Non-pigmented ciliary epithelial cell (primary cell): ENCODE measurements at places on chromosomes 5 and 9.

DNA sequence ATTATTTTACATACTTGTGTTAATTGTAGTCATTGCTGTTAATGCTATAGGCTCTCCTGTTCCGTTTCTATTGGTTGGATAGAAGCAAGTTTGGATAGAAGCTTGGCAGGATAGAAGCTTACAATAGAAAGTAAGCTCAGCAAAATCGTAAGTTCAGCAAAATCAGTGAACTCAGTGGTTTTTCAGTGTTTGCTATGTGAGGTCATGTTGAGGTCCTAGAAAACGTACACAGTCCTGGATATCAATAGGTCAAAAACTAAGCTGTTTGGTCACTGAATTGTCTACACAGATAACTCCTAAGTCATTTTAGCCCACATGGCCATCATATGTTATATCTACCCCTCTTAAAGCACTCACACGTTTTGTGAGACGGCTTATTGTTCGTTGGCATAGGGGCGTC lies 299.4 kb downstream of the MAN2A1 start:
- no peak for DNase-seq

DNA sequence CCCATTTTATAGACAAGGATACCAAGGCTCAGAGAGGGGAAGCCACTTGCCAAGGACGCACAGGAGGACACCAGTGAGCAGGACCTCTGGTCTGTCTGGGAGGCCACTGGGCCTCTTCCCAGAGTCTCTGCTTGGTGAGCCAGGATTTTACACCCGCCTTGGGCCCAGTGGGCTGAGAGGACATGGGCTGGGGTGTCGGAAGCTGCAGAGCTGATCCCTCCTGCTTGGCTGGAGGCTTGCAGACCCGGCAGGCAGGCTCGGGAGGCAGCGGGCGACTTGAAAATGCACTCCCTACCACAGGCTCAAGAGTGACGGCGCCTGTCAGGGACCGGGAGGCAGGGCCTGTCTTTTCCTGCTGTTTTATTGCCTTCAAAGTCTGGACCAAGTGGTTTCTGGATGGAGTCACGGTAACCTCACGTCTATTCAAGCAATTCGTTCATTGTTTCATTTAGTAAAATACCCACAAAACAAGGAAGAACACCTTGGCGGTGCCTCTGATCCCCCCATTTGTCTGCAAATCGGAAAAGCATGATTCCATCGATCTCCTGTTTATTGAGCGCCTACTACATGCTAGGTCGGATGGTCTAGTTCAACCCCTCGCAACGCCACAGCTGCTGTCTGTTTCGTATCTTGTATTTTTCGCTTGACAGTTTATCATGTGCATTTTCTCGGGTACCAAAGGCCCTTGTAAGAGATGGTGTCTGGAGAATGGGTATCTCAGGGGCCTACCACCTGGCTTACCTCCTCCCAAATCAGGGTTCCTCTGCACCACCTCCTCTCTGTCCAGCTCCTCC lies 108.1 kb upstream of the IER5L start:
- no peak for DNase-seq

DNA sequence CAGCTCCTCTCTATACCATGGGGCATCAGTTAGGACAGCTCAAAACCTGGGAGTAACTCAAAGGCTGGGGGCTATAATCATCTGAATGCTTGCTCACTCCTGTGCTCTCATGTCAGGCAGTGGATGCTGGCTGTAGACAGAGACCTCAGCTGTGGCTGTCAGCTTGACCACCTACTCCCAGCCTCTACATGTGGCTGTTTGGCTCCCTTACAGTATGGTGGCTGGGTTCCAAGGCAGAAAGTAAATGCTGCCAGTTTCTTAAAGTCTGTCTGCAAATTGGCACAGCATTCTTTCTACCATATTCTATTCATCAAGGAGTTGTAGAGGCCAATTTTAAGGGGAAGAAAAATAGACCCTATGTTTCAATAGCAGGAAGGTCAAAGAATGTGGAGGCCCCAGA lies 66.9 kb downstream of the TMC1 start:
- DNase-seq = no peak

GRCh38 chr9:2919347-2919746 lies 75.5 kb upstream of the PUM3 start:
- DNase-seq = no peak

DNA sequence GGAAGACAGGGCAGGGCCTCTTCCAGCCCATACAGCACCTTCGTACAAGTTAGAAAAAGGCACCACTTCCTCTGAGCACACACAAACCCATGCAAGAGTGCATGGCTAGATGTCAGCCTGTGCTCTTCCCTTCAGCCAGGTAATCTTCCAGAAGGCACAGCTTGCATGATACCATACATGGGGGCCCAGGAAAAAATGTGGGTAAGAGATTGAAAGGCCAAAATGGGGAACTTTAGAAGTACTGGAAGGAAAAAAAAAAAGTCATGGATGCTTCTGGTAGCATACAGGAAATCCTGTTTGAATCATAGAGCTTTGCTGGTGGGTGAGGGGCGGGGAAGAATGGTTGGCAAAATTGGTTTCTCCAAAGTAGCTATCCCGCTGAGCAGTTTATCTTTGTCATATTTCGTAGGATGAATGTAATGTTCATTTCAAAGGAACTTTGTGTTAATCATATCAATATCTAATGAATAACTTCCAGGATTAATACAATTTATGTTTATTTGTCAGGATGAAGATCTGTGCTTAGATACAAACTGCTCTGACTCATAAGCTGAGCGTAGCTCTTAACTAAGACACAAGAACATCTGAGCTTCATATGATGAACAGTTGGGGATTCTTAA lies 78.2 kb upstream of the MAP3K1 start:
- peak; percentile 26 for DNase-seq

DNA sequence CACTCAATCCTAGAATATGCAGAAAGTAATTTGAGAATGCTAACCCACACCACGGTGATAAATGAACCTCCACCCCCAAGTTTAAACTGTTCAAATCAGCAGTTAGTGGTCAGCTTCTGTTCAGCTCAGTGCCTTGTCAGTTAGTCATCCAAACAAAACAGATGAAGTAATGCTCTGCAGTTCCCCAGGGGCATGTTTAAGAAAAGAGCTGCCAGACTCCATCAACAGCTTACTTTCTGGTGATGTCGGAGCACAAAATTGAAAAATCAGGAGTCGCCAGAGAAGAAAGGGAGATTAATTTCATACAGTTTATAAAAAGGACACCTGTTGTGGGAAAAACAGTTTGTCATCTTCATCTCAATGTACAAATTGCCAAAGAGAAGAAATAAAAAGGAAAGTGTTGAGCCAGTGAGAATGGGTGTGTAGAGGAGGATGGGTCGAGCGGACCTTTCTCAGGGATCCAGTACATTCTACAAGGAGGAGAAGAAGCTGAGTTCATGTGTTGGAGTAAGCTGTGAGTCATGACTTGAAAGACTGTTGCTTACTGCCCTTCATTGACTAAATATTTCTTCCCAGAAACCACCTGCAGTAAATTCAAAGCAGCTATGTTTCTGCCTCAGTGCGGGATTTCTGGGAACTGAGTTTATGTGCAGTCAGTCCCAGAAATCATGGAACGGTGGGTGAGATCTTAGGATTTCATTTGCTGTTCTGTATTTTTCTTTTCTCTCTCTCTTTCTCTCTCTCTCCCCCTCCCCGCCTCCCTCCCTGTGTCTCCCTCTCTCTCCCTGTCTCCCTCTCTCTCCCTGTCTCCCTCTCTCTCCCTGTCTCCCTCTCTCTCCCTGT lies 13.7 kb downstream of the TRIO start:
- DNase-seq = peak; percentile 97

DNA sequence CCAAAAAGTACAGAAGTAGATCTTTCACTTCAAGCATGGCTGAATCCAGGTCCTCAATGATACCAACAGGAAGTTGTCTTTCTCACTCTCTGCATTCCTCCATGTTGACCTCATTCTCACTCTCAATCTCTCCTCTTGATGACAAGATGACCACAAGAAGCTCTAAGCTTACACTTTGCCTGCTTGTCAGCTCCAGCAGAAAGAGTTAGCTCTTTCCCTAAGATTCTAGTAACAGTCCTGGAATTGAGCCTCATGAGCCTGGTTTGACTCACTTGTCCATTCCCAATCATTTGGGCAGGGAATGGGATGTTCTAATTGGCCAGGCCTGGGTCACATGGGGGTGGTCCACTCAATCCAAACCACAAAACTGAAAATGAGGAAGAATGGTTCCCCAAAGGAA lies 3.3 kb upstream of the CLTA start:
- DNase-seq = no peak

GRCh38 chr5:1974081-1974480 lies 91.4 kb upstream of the IRX4 start:
- DNase-seq = no peak

GRCh38 chr5:122316656-122317055 lies 4.6 kb downstream of the SNCAIP start:
- DNase-seq = no peak

DNA sequence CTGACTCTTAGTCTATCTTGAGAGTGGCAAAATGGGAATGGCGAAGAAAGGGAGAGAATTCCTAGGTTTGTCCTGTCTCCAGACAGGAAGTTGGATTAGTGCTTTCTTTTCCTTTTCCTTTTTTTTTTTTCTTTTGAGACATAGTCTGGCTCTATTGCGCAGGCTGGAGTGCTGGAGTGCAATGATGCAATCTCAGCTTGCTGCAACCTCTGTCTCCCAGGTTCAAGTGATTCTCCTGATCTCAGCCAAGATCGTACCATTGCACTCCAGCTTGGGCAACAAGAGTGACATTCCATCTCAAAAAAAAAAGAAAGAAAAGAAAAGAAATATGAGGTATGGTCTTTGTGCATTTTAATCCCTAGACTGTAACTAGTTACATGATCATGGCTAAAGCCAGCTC lies 12.6 kb upstream of the KIF27 start:
- no peak for DNase-seq

GRCh38 chr5:74510476-74511075 lies 130.0 kb downstream of the ENC1 start:
- no peak for DNase-seq

- DNase-seq = no peak
These were observed 25.2 kb downstream of the COL23A1 start for GRCh38 chr5:178564811-178565550.

DNA sequence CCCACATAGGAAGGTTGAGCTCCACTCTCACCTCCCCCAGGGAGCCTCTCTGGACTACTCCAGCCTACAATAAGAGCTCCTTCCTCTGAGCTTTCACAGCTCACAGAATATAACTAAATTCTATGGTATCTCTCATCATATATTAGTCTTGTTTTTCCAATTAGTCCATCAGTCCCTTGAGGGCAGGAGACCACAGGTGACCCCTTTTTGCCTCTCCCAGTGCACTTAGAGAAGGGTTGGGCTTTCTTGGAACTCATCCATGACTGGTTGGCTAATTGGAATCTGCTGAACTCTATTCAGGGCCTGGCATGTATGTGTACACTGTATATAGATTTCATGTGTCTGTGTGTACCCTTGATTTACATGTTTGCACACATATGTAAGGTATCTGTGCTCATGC lies 50.4 kb upstream of the ARAP3 start:
- no peak for DNase-seq

DNA sequence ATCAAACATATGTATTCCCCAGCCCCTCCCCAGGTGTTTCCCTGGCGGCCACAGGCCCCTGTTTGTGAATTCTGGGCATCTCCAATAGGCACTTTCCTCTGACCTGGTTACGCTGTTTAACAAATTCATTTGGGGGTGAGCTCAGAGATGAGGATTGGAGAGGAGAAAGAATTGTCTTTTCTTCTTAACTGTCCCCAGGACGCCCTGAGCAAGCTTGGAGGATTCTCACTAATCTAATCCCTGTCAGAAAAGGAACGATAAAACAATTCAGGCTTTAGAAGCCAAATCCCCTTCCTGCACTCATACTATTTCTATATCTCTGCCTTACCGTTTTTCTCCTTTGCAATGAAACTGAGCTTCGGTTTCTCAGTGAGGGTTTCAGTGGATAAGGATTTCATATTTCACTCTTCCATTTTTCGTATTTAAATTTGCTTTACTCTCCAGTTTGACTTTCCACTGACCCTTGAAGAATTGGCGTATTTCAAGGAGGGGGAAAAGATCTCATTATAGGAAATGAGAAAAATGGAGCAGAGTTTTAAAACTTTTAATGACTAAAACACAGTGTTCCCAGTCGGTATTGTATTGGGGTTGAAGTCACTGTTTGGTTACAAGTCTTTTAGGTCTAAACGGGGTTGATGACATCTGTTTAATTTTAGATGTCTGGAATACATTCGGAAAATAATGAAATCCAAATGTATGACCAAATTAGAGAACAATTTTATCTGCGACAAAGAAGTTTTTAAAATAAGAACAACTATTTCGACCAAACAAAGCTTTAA lies 180.1 kb downstream of the MACROH2A1 start:
- DNase-seq = no peak

DNA sequence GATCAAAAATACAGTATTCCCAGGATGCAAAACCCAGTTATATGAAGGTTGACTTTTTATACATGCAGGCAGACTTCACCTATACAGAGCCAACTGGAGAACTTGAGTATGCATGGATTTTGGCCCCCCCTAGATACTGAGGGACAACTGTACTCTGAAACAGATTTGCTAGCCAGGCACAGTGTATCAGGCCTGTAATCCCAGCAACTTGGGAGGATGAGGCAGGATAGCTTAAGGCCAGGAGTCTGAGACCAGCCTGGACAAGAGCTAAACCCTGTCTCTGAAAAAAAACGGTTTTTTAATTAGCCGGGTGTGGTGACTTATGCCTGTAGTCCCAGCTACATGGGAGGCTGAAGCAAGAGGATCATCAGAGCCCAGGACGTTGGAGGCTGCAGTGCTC lies 21.9 kb downstream of the PTBP3 start:
- DNase-seq = no peak

DNA sequence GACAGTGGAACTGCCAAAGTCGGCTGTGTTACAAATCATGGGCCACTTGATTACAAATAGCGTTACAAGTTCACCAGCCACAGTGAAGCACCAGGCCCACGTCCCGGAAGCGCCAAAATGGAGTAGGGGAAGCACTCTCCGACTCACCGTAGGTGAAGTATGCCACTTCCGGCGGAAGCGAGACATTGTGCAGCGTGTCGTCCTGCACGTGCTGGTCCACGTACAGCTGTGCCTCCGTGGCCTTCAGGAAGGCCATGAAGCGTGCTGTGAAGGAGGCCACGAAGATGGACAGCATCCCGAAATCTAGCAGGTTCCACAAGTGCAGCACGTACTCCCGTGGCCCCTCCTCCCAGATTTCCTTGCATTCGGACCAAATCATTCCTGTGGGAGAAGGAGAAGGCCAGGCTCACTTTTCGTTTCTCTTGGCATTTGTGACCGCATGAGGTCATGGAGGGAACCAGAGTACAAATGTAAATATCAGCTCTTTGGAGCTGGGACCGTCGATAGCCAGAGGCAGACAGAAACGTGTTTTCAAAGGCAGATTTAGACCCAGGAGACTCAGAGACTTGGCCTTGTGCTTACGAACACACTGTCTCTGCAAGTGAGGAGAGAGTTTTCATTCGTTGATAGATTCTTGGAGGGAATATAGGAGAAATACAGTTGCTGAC lies 58.7 kb upstream of the SMIM32 start:
- DNase-seq = no peak

- DNase-seq = no peak
These were observed 34.9 kb downstream of the SLC28A3 start for GRCh38 chr9:84305497-84306131.

DNA sequence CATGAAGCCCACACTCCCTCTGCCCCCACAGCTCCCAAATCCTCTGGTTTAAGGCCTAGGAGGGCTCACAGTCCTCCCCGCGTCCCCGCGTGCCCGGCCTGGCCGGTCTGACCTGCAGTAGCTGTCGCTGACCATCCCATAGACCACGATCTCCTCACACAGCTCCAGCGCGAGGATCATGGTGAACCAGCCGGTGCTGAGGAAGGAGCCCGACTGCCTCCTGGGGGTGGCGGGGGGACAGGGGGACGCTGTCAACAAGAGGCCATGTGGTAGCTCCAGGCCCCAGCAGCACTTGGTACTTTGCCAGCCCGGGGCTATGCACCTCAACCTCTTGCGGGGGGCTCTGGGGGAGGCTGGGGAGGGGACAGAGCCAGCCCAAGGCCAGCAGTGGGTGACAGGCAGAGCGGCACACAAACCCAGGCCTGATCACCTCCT lies 7.0 kb downstream of the ST6GALNAC4 start:
- DNase-seq = no peak
